Activated CD4-positive, alpha-beta T cell treated with anti-CD3 and anti-CD28 coated beads, Interleukin-2, amount 50 U/mL, for 1 hour (primary cell): ENCODE measurements at places on chromosomes 13 and 19.

DNA sequence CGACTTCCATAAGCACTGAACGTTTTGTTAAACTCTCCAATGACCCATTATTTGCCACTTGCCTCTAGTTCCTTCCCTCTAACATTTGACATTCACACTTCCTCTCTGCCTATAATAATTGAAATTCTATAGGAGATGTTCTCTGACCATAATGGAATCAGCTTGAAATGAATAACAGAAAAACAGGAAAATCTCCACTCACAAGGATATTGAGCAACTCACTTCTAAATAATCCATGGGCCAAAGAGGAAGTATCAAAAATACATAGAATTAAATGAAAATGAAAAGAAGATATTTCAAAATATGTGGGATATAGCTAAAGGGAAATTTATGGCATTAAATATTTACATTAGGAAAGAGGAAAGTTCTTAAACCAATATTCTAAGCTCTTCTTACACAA, 3.4 kb upstream of the FCGBP start:
- no peak for DNase-seq

- DNase-seq, result no peak
Measured at GRCh38 chr19:51489113-51489512, 10.8 kb downstream of the CEACAM18 start.

DNA sequence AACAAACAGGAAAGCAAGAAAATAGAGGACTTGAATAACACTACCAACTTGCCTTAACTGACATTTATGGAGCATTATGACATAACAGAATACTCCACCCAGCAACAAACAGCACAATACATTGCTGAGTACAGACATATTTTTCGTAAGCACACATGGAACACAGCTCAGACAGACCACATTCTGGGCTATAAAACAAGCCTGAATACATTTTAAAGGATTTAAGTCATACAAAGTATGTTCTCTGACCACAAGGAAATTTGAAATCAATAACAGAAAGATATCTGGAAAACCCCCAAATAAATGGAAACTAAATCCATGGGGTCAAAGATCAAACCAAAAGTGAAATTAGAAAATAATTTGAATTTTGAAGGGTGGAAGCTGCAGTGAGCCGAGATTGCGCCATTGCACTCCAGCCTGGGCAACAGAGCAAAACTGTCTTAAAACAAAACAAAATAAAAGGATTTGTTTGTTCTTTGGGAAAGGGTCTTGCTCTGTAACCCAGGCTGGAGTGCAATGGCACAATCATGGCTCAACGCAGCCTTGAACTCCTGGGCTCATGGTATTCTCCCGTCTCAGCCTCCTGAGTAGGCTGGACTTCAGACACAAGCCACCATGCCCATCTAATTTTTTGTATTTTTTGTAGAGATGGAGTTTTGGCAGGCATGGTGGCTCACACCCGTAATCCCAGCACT, 5.6 kb downstream of the ZDHHC20 start:
- no peak for DNase-seq

- DNase-seq, result no peak
Measured at GRCh38 chr19:36140304-36141038, 605 bp downstream of the CAPNS1 start.

DNA sequence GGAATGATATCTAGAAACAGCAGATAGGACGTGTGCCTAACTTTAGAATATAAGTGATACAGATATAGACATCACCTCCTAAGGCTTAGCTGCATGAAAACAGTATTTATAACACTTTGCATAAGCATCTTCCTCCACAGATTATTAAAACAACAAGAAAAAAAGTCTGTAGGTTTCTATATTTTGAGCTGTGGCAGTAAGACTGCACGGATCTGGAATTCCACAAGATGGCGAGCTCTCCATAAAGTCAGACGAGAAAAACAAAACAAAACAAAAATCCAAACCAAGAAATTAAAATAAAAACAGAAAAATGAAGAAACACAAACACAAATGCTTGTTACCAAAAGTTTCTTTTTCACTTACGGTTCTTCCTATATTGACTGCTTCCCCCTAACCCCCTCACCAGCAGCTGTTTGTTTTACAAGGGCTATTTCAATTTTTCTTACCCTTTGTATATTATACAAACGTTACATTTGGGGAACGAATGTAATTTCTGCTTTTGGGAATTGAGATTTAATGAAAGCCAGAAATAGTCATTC, 285.8 kb downstream of the MYO16 start:
- DNase-seq, result no peak

- DNase-seq, result no peak
Measured at GRCh38 chr19:10712045-10712444, 5.8 kb upstream of the DNM2 start.

GRCh38 chr13:49976314-49977258, 20.3 kb upstream of the TRIM13 start:
- peak; percentile 81 for DNase-seq

DNA sequence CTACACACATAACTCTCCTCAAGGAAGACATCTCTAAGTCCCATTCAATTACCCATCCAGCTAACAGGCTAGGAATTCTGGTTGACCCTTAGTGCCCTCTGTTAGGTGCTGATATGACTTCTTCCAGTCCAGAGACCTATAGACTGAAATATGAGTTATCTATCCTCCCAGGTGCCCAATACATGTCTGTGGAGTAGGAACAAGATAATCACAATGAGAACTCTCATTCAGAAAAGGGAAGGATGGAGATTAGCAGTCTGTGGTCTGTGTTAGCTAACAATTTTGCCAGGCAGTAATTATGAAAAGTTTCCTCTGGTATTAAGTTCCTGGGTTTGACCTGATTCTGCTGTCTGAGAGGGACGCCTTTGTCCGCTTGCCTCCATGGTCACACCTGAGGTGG, 44.2 kb upstream of the SLAIN1 start:
- no peak for DNase-seq
